ENCODE measurements at places on chromosomes 3 and 15.
A peak's percentile ranks its signal among the peaks of the same experiment; 100 is the strongest.

- no peak for DNase-seq
These were observed 38.2 kb downstream of the STAG1 start for GRCh38 chr3:136714020-136714419.

GRCh38 chr15:33807665-33808064 lies 160.6 kb upstream of the CHRM5 start:
- no peak for DNase-seq

- DNase-seq = no peak
These were observed 491.1 kb upstream of the NR2F2 start for GRCh38 chr15:95839367-95839782.

GRCh38 chr3:54028372-54028771 lies 94.0 kb upstream of the CACNA2D3 start:
- no peak for DNase-seq

DNA sequence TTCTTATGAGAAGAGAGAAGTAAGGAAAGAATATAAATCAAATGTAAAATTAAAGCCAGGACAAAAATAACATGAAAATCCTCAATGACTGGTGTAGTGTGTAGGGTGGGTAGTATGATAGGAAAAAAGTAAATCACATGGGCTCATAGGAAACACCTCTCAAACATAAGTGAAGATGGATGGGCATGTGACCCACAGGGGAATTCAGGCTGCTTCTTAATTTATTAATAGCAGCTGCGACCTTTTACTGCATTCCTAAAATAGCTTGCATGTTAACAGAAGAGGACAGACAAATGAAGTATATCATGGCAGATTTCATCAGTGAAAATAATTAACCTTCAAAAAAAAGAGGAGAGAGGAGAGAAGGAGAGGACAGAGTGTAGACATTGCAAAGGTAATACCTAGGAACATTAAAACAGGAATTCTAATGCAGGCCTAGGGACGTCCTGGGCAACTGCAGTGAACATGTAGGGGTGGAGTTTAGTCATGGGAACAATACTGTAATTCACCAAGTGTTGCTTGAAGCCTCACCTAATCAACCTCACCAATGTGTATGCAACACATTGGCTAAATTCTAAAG lies 132.9 kb downstream of the KCNMB2 start:
- DNase-seq = no peak

- DNase-seq = peak; percentile 72
These were observed at the start of gene MBNL1 for GRCh38 chr3:152268555-152269055. Gene MBNL1, plus strand, starts transcription at chr3:152268929. Its CDS starts 31,265 bp downstream, at chr3:152300194.

- DNase-seq = no peak
These were observed 19.1 kb upstream of the LAMP3 start for GRCh38 chr3:183181606-183182005.

- no peak for DNase-seq
These were observed 1.3 kb upstream of the USP3 start for GRCh38 chr15:63502843-63503738.

DNA sequence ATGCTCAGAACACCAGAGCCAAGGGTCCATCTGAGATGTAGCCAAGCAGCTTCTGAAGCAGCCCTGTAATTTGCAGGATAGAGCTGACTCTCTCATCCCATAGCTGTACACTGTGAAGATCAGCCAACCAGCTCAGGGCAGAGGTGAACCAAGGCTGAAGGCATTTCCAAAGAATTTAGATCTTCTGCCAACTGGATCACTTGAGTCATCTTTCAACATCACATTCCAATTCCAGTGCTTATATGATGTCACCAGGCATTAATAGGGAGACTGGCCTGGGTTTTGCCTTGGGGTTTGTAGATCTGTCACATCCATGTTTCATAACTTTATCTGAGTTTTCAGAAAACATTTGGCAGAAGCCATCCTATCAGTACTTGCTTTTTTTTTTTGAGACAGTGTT lies 98.2 kb downstream of the NR2F2 start:
- no peak for DNase-seq

GRCh38 chr3:185701611-185702261 lies 115.6 kb downstream of the SENP2 start:
- no peak for DNase-seq

GRCh38 chr3:31942446-31942845 lies 38.6 kb downstream of the OSBPL10 start:
- peak; percentile 41 for DNase-seq

DNA sequence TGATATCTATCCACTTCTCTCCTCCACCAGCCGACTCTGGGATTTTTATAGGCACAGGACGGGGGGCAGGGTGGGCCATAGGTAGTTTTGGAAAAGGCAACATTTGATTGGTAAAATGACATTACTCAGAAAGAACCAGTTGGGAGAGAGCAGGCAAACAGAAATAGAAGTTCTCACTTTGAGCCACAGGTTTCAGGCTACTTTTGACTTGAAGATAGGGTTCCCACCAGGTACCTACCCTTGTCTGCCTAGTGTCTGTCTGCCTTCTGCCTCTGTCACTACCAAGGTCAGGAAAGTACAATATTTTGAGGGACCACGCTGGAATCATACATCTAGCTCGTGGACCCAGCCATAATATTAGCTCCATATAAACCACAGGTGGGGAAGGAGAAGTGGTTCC lies 412.9 kb upstream of the GRM7 start:
- DNase-seq = no peak

DNA sequence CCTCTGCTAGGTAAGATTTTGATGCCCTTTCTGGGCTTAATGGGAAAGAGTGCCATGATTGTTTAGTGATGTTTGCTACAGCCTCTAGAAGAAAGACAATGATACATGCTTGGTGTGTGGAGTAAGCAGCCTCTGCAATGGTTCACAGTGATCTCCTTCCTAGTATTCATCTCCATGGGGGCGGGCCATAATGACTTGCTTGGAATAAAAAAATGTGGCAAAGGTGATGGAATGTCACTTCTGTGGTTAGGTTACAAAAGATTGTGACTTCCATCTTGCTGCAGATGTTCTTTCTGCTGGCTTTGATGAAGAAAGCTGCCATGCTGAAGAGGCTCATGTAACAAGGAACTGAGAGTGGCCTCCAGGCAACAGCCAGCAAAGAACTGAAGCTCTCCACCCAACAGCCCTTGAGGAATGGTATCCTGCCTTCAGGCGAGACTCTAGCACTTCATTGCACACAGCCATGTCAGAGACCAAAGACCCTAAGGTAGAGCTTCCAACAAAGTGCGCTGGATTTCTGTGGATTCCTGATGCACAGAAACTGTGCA lies 139.1 kb upstream of the LRIG1 start:
- no peak for DNase-seq

- no peak for DNase-seq
These were observed 154.1 kb downstream of the WNT5A start for GRCh38 chr3:55333046-55333445.

GRCh38 chr3:195194559-195195206 lies 76.3 kb downstream of the XXYLT1 start:
- no peak for DNase-seq

DNA sequence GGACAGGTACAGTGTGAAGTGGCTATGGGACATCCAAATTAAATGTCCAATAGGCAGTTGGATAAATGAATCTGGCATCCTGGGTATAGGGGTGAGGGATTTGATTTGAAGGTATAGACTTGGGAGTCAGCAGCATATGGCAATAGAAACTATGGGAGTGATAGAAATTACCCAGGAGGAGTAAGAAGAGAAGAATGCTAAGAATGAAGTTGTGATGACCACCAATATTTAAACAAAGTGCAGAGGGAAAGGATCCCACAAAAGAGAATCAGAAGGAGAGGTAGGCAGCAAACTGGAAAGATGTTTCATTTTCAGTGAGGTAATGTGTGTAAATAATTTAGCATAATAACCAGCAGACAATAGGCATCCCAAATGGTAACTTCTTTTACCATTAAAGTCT lies 13.8 kb upstream of the MSL2 start:
- DNase-seq = no peak

DNA sequence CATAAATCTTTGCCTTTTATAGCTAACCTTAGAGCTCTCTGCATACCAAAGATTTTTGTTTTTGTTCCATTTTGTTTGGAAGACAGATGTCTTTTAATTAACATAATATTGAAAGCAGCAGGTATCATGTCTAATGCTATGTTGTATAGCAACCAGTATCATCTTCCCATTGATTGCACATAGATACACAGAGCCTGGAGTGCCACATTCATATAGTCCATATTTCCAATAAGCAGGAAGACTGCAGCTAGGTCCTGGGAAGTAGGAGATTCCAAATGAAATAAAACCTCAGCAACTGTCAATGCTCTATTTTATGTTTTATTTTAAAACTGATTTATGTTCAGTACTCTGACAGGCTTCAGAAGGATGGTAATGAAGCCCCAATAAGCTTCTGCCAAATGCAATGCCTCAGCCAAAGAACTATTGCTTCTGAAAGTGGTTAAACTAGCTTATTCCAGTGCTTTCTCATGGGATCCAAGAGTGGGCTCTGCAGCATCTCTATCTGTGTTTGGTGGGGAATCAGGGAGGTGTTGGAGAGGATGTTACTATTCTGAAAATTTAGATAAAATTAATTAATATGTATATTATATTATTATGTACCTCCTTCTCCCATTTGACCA lies 6.5 kb upstream of the KCNMB2 start:
- no peak for DNase-seq

- no peak for DNase-seq
These were observed 547 bp downstream of the WNT7A start for GRCh38 chr3:13879102-13879945.

GRCh38 chr3:146283781-146284445 lies 33.0 kb upstream of the PLSCR4 start:
- no peak for DNase-seq

DNA sequence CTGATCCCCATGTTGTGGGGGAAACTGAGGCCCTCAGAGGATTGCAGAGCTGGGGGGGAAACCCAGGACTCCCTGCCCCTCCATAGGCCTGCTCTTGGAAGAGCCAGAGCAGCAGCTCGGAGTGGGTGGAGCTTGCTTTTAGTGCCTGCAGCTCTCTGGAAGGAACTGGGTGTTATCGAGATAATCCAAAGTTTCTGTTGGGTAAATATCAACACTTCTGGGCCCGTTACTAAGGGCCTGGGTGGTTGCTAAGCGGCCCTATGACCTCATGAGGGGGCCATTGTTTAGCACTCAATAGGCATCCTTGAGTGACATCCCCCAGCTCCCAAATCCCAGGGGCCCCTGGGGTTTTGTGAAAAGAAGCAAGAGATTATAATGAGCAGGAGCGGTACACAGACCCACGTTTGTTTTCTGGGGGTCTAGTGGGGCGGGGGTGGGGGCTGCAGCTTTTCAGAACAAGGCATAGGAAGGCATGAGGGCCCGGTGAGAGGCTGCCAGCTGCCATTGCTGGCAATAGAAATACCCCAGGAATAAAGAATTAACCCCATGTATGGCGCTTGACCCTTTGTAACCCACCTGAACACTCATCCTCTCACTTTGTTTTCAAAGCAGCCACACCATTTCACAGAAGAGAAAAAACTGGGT lies 48.3 kb upstream of the ATP2B2 start:
- DNase-seq = no peak

- no peak for DNase-seq
These were observed 170.0 kb downstream of the RAB11A start for GRCh38 chr15:66039117-66039871.

DNA sequence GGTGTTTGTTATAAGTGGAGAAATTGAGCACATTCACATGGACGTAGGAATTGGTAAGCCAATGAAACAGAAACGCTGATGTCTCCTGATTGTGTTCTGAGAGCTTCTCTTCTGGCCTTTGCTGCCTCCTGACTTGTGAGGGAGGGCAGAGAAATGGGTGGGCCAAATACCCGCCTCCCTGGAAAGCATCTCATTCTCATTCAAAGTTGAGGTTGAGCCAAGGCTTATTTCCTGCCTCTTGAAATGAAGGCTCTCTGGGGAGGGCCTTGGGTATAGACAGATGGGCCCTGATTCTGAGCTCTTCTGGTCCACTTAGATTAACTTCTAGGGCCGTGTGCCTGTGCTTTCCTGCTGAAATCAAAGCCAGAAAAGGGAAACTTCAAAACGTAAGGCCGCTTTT lies 57.4 kb upstream of the MYZAP start:
- peak; percentile 37 for DNase-seq

GRCh38 chr3:113454630-113455029 lies 13.3 kb upstream of the CFAP44 start:
- no peak for DNase-seq

- no peak for DNase-seq
These were observed 196.0 kb upstream of the BCL6 start for GRCh38 chr3:187941135-187941847.

GRCh38 chr3:47824541-47825473 lies 21.9 kb downstream of the DHX30 start:
- peak; percentile 57 for DNase-seq

GRCh38 chr15:95400428-95400827 lies 930.1 kb upstream of the NR2F2 start:
- DNase-seq = no peak

GRCh38 chr3:15756505-15756904 lies 41.3 kb downstream of the ANKRD28 start:
- DNase-seq = no peak

DNA sequence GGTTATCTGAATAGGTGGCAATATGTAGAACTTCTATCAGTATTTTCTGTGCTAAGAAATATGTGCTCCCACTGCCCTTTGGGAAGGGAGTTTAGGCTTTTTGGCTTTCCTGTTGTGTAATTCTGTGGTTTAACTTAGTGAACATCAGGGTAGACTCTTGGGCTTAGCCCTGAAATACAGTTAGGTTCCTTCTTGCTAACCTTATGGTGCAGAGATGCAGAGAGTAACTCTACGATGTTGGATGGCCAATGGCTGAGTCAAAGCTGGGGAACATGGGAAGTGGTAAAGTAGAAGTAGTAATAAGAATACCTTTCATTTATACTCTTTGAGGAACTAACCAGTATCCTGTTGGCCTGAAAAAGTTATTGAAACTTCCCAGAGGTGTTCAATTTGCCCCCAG lies 80.8 kb upstream of the IL12A start:
- DNase-seq = no peak

DNA sequence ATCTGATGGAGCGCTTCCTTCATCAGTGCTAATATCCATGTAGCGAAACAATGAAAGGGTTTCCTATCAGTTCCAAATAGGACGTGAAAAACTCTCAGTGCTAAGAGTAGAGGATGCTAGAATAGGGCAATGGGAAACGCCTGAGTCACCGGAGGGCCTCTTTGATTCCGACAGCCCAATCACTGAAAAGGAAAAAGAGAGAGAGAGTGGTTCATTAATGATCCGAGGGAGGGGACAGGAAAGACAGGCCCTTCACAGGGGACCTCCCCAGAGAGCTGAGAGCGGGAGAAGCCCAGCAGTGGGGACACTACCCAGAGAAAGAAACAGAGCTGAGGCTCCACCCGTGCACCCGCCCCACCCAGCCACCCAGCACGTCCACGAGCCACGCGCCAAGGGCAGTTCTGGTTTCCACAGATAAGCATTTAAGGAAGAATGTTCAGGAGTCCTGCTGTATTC lies 76.9 kb downstream of the RPN1 start:
- no peak for DNase-seq

All from NCI-H2171 (cell line).